ENCODE measurements at places on chromosomes 7 and 10.

GRCh38 chr10:103627893-103628292 lies 134.4 kb downstream of the NEURL1 start:
- DNase-seq: no peak

GRCh38 chr10:33215154-33215553 lies 119.3 kb downstream of the NRP1 start:
- DNase-seq: no peak

GRCh38 chr7:77858278-77858677 lies 59.7 kb downstream of the PHTF2 start:
- no peak for DNase-seq

DNA sequence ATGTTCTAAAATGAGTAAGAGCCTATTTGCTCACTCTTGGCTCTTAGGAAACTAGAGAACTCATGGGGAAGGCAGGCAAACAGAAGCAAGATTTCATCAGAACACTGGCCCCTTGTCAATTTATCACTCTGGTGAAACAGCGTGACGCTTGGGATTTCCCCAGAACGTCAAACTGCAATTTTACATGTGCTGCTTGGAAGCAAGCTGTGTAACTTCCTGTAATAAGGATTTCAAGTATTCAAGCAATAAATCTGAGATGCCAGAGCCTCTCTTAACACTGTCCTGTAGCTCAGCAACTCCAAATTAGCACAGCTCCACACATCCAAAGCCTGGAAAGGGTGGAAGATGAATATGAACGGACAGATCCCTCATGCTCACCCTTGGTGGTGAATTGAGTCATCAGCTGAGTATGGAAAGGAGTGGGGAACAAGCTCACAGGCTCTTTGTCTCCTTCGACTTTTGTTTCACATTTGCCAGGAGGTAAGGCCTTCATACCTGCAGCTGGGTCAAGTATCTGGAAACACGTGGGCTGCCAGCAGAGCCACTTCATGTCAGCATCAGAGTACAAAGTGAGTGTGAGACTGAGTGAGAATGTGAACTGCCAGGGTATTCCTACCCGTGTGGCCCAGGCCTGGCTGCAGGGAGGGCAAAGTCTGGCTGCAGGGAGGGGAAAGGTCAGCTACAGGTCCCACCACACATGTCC lies 140.4 kb upstream of the NAMPT start:
- DNase-seq: no peak

- no peak for DNase-seq
These were observed 17.3 kb downstream of the KDM7A start for GRCh38 chr7:140159497-140159896.

DNA sequence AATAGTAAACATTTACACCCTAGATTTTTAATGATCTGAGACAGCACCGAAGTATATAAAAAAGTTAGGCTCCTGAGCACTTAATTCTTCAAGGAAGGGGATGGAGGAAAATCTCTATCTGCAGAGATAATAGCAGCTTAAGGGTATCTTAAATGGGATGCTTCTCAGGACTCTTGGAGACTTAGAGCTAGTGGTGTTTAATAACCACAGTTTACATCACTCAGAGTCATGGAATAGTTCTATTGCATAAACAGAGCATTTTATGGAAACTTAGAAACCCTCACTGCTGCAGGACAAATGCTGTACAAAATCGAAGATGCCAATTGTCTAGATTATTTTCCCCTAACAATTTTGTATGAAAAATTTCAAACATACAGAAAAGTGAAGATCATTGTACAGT lies 398.9 kb upstream of the GALNT17 start:
- no peak for DNase-seq

DNA sequence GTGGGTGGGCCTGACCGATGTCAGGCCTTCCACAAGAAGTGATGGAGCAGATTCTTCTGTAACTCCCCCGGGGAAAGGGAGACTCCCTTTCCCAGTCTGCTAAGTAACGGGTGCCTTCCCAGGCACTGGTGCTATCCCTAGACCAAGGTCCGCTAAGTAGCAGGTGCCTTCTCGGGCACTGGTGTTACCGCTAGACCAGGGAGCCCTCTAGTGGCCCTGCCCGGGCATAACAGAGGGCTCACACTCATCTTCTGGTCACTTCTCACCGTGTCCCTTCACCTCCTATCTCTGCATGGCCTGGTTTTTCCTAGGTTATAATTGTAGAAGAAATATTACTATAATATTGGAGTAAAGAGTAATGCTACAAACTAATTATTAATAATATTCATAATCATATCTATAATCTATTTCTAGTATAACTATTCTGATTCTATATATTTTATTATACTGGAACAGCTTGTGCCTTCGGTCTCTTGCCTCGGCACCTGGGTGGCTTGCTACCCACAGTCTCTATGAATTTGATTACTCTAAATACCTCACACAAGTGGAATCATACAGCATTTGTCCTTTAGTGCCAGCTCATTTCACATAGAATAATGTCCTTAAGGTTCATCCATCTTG lies 1378.7 kb downstream of the XPNPEP1 start:
- DNase-seq: no peak

Measured in stimulated activated CD8-positive, alpha-beta memory T cell treated with anti-CD3 and anti-CD28 coated beads, Interleukin-7, amount 100 ng/mL, for 1 hour (primary cell).